Activated CD4-positive, alpha-beta T cell treated with anti-CD3 and anti-CD28 coated beads, Interleukin-2, amount 50 U/mL, for 16 hours (primary cell): ENCODE measurements at places on chromosomes 1 and 21.
A peak's percentile ranks its signal among the peaks of the same experiment; 100 is the strongest.

DNA sequence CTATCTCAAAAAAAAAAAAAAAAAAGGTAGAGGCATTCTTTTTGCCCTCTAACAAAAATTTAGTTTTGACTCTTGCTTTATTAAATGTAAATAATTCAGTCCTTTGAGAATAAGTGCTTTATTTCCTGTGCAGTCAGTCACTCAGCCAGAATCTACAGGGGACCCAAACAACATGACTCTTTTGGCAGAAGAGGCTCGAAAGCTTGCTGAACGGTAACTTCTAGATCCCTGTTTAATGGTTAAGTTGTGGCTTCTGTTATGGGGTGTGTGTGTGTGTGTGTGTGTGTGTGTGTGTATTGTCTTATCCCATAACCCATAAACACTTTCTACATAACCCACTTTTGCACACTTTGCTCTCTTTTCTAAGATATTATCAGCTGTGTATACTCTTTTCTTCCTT is 54.9 kb upstream of the LAMC2 start:
- DNase-seq: no peak

- DNase-seq: no peak
Observed at GRCh38 chr1:51309291-51309690, 21.1 kb downstream of the TTC39A start.

DNA sequence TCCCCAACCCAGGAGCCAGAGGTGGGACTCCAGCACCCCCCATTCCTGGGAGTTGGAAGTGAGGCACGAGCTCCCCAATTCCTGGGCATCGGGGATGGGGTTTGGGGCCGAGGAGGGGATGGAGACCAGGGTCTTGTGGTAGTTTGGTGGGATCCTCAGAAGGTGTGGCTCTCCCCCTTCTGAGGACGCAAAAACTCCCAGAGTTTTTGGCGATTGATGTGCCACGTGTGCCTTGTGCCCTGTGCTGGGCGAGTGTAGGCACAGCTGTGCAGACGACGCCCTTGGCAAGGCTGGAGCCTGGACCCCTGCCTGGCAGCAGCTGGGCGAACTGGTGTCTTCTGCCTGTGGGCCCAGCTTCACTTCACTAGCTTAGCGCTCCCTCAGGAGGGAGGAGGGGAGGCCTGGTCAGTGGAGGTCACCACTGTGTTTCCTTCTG is 2.6 kb downstream of the GUK1 start:
- no peak for DNase-seq

DNA sequence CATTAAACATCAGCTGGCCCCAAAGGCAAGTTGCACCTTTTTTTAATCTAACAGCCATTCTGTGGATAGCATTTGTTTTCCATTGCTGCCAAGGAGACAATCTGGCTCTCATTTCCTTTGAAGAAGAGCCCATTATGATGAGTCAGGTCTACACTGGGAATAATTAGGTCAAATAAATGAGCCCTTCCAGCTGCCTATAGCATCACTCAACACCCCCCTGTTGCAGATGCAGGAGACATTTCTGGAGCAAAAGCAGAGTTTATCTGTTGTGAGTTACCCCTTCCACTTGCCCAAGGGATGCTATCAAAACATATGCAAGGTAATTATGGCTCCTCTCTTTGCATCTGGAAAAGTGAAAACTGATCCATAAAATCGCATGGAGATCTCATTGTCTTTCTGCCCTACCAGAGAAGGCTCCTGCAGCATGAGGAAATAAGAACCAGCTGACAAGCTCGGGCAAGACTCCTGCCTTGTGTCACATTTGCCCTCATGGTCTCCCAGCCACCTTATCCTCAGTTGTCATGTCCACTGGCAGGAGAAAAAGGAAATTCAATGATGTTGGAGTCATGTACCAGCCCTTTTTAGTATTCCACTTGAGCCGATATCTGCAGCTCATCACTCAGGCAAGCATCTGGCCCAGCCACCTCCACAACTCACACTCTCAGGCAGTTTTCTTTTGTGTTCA is 135.9 kb downstream of the SLC30A10 start:
- no peak for DNase-seq

GRCh38 chr1:72942008-72942407 is 659.7 kb upstream of the NEGR1 start:
- no peak for DNase-seq

GRCh38 chr1:119964673-119965363 is 68.5 kb upstream of the ADAM30 start:
- no peak for DNase-seq

- DNase-seq: no peak
Observed at GRCh38 chr21:36584980-36585940, 105.3 kb upstream of the CLDN14 start.

DNA sequence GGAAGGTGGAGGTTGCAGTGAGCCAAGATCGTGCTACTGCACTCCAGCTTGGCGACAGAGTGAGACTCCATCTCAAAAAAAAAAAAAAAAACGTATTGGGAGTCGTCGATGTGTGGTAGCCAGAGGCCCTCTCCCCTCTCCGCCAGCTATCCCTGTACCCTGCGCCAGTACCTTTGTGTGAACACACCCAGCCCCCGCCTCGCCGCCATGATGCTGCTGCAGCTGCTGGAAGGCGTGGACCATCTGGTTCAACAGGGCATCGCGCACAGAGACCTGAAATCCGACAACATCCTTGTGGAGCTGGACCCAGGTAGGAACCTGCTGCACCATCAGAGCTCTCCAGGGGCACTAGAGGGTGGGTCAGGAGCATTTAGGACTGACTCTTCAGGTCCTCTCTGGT is 12.2 kb downstream of the PINK1 start:
- DNase-seq: no peak

- no peak for DNase-seq
Observed at GRCh38 chr21:46159841-46160656, 4.7 kb upstream of the FTCD start.

DNA sequence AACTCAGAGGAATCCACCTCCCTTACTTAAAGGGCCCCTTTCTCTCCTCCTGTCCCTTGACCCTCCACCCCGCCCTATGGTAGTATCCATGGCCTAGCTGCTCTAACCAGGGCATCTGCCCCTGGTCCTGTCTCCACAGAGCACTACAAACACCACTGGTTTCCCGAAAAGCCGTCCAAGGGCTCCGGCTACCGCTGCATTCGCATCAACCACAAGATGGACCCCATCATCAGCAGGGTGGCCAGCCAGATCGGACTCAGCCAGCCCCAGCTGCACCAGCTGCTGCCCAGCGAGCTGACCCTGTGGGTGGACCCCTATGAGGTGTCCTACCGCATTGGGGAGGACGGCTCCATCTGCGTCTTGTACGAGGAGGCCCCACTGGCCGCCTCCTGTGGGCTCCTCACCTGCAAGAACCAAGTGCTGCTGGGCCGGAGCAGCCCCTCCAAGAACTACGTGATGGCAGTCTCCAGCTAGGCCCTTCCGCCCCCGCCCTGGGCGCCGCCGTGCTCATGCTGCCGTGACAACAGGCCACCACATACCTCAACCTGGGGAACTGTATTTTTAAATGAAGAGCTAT is 1.7 kb downstream of the BTG2 start:
- no peak for DNase-seq

DNA sequence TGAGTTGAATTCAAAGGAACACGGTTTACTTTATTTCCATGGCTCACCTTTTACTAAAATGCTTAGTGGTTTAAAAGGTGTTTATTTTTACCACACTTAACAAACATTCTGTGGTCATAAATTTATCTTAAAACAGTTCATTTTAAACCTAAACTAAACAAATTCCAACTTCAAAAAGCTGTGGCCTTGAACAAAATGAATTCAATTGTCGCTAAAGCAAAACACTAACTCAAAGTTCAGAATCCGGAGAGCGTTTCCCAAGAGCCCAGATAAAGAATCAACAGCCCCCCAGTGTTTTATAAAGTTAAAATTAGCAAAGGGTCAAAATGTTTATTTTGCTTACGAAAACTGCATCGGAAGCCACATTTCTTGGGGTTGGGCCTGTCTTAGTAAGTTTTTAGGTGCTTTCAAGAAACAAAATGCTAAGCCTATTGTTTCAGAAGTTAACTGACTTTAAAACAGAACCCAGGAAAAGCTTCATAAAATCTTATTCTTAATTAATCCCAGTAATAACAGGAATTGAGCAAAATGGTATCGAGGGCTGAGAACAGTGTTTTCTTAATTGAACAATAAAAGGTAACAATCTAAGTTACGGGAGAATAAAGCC is 1.3 kb downstream of the PUM1 start:
- DNase-seq: no peak

DNA sequence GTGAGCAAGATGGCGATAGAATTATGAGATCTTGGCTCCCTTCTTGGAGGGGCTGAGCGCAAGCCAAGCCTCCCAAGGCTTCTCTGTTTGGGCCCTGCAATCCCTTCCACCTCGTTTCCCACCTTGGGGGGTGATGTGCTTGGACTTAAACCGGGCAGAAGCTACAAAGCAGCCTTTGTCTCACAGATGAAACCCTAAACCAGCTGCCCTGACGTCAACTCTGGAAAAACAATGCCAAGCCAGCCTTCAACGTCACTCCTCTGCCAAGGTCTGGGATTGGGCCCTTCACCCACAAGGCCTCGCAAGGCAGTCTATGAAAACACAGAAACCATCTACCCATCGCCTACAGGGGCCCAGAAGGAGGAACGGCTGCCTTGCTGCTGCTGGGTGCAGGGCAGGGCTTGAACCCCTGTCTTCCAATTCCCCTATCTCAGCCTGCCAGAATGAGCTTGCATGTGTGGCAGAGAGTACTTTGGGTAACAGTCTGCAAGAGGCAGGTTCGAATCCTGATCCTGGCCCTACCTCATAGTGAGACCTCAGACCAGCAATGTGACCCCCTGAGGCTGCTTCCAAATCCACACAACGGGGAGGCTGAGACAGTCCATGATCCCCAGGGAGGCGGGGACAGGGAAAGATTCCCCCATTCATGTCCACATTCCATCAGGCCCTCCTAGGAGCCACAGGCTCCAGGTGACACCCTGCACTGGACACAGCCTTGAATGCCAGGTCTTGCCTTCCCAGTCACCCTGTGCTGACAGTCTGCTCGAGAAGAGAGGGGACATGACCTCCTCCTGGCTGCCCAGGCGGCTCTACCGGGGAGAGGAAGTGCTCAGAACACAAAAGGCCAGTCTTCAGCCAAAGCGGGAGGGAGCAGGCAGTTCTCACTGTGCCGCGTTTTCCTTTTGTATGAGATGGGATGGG is 15.0 kb downstream of the IFFO2 start:
- no peak for DNase-seq

- peak; percentile 6 for DNase-seq
Observed at GRCh38 chr1:219537223-219537631, 75.7 kb downstream of the ZC3H11B start.

GRCh38 chr1:242203262-242203661 is 204.4 kb upstream of the MAP1LC3C start:
- DNase-seq: no peak
